ENCODE measurements at places on chromosomes 4 and X.

GRCh38 chr4:185341377-185341776 lies 54.3 kb downstream of the LRP2BP start:
- H3K27ac ChIP-seq, result no peak overlapping the region
- H3K4me3 ChIP-seq, result no peak overlapping the region
- H3K36me3 ChIP-seq, result peaks cover 4% of the 10 kb centered on the region
- DNase-seq, result no peak

DNA sequence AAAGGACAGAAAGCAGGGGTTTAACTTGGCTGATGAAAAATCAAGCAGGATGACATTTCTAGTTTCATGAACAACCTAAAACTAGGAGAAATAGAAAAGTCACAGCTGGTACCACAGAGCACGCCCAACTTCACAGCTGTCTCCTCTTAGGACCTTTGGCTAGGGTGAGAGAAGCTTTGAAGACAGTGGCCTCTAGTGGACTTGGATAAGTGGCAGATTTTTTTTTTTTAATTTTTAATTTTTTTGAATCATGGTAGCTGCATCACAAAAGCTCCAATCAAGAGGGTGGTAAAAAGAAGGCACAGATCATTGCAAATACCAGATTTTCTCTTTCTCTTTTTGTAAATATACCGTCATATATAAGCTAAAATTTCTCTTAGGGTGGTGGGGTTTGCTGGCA lies 20.2 kb upstream of the MAP3K15 start:
- DNase-seq, result no peak
- H3K4me3 ChIP-seq, result no peak overlapping the region
- no peaks in the 10 kb centered on the region for H3K4me1 ChIP-seq
- H3K27me3 ChIP-seq, result no peaks in the 10 kb centered on the region

GRCh38 chr4:182113779-182114178 lies 129.4 kb upstream of the TENM3 start:
- no peak overlapping the region for H3K4me3 ChIP-seq
- H3K4me1 ChIP-seq, result no peaks in the 10 kb centered on the region
- H3K27me3 ChIP-seq, result no peaks in the 10 kb centered on the region
- no peak for DNase-seq
- no peak overlapping the region for H3K27ac ChIP-seq
- H3K36me3 ChIP-seq, result no peaks in the 10 kb centered on the region

DNA sequence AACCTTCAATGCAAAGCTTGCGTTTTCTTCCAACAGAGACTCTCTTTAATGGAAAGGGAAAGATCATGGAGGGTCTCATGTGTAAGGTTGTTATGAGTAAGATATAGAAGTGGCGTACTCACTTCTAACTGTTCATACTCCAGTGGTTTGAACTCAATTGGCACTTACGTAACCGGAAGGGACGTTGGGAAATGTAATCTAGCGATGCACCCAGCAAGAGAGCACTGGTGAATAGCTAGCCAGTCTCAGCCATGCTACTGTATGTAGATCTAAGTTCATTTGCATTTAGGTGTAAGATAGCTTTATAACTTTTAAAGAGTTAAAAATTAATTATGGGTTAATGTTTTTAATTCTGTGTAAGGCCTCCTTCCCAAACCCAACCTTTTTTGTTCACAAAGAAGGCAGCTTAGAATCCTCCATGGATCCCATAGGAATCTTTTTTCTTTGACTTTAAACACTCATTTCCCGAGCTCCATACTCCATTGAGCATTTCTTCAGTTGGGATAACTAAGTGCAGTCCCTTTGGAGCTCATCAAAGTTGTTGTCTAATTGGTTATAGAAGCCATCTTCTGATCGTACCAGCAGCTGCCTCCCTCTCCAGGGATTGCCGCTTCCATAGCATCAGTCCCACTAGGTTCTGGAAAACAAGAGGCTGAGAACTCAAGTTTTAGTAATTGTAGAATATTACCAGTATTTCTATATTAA lies 191.1 kb downstream of the RAPGEF2 start:
- H3K36me3 ChIP-seq, result no peaks in the 10 kb centered on the region
- no peak overlapping the region for H3K4me3 ChIP-seq
- no peaks in the 10 kb centered on the region for H3K27me3 ChIP-seq

DNA sequence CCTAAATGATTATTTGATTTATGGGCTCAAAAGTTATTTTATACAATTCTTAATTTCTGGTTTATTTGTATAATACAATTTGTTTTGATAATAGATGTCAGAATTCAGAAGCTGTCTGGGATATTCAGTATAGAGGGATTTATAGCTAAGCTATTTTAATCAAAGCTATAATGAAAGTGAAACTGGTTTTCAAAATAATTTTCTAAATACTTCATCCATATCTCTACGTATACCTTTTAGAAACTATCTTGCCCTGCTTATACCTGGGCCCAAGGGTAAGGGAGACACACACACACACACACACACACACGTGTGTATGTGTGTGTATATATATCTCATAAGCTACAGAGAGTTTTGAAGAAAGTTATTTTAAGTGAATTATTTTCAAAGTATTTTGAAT lies 2.9 kb downstream of the TMEM131L start:
- H3K4me1 ChIP-seq, result peaks cover 51% of the 10 kb centered on the region
- peak overlapping the region; percentile 89 for H3K27ac ChIP-seq
- H3K4me3 ChIP-seq, result peak overlapping the region; percentile 98
- H3K36me3 ChIP-seq, result peaks cover 12% of the 10 kb centered on the region

- H3K4me3 ChIP-seq, result no peak overlapping the region
- peaks cover 8% of the 10 kb centered on the region for H3K4me1 ChIP-seq
- no peaks in the 10 kb centered on the region for H3K27me3 ChIP-seq
- H3K27ac ChIP-seq, result no peak overlapping the region
These were observed 2.8 kb upstream of the CHIC2 start for GRCh38 chr4:54067166-54067565.

GRCh38 chr4:2630556-2631273 lies 94.3 kb downstream of the FAM193A start:
- no peaks in the 10 kb centered on the region for H3K27me3 ChIP-seq
- no peak for DNase-seq

DNA sequence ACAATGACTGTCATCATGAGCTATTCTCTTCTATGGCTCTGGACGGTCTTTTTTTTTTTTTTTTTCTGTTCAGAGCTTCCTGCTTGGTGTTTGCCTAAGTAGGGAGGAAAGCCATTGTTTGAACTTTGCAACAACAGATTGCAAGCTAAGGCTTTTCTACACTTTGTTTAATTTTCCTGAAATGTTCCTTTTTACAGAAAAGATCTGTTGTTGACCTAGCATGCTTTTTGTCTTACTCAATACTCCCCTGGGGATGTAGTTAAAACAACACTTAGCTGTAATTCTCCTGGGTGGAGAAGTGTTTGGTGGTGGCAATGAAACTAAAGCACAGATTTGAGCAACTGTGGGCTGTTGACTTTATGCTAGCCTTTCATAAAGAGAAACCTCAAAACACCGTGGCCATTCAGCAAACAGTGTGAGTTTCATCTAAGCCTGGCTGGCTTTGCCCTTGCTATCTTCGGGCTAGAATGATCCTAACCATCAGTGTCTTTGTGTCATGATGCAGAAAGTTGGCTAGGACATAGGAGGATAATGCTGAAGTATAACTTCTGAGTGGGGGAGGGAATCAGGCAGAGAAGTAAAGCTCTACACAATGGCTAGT lies 110.5 kb downstream of the ANXA3 start:
- no peak overlapping the region for H3K27ac ChIP-seq
- H3K4me3 ChIP-seq, result no peak overlapping the region
- DNase-seq, result no peak
- no peaks in the 10 kb centered on the region for H3K36me3 ChIP-seq
- H3K4me1 ChIP-seq, result peaks cover 11% of the 10 kb centered on the region

DNA sequence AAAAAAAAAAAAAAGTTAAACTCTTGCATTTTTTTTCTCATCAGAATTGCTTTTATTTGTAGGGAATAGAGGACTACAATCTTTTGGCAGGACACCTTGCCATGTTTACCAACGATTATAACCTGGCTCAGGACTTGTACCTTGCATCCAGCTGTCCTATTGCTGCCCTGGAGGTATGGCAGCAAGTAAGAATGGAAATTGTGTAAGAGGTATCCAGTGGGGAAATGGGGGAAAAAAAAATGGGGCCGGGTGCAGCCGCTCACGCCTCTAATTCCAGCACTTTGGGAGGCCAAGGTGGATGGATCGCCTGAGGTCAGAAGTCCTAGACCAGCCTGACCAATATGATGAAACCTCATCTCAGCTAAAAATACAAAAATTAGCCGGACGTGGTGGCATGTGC lies 49.8 kb downstream of the WDR19 start:
- no peaks in the 10 kb centered on the region for H3K36me3 ChIP-seq
- H3K27ac ChIP-seq, result no peak overlapping the region
- DNase-seq, result no peak
- H3K4me3 ChIP-seq, result no peak overlapping the region

- peaks cover 23% of the 10 kb centered on the region for H3K36me3 ChIP-seq
- peak overlapping the region; percentile 98 for H3K4me3 ChIP-seq
- no peak for DNase-seq
- no peaks in the 10 kb centered on the region for H3K27me3 ChIP-seq
- H3K4me1 ChIP-seq, result peaks cover 35% of the 10 kb centered on the region
These were observed 1.2 kb upstream of the TMSB4X start for GRCh38 chrX:12973561-12974304.

DNA sequence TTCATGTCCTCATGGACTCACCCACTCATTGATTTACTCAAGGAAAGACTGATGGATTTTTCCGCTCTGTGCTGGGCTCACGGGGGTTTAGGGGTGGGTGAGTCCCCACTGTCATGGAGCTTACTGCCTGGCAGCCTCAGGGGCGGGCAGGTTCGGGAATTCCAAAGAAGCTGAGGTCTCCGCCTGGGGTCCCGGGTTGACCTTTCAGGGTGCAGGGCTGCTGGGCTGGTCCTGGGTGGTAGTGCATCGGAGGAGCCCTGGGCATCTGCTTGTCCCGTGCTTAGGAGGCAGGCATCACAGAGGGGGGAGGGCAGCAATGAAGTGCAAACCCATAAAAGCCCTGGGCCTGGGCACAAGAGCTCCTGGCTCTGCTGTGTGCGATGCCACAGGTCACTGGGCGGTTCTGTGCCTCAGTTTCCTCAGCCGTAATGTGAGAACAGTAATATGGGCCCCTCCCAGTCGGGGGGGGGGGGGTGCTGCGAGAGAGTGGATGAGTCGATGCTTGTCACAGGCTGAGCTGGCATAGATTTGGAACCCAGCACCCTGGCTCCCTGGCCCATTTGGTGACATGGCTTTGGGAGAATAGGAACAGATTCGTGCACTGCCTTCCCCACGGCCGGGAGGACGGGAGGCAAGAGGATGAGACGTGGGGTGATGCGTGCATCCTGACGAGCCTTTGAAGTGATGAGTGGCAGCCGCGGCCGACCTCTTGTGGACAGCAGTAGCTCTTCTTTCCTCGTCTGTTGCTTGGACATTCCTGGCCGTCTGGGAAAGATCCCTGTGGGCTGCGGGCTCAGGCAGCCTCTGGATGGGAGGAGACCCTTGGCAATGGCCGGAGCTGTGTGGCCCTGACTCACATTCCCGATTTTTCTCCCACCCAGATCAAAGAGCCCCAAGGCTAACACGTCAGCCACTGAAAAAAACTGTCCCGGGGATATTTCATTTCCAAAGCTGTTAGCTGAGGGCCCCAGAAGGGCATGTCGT lies 42.0 kb downstream of the PSAPL1 start:
- no peaks in the 10 kb centered on the region for H3K4me1 ChIP-seq
- H3K27me3 ChIP-seq, result peaks cover 4% of the 10 kb centered on the region
- no peak for DNase-seq
- H3K27ac ChIP-seq, result no peak overlapping the region

GRCh38 chr4:167177925-167178324 lies 56.4 kb downstream of the SPOCK3 start:
- no peaks in the 10 kb centered on the region for H3K27me3 ChIP-seq
- no peaks in the 10 kb centered on the region for H3K4me1 ChIP-seq
- H3K27ac ChIP-seq, result no peak overlapping the region
- H3K36me3 ChIP-seq, result no peaks in the 10 kb centered on the region
- no peak overlapping the region for H3K4me3 ChIP-seq
- no peak for DNase-seq

DNA sequence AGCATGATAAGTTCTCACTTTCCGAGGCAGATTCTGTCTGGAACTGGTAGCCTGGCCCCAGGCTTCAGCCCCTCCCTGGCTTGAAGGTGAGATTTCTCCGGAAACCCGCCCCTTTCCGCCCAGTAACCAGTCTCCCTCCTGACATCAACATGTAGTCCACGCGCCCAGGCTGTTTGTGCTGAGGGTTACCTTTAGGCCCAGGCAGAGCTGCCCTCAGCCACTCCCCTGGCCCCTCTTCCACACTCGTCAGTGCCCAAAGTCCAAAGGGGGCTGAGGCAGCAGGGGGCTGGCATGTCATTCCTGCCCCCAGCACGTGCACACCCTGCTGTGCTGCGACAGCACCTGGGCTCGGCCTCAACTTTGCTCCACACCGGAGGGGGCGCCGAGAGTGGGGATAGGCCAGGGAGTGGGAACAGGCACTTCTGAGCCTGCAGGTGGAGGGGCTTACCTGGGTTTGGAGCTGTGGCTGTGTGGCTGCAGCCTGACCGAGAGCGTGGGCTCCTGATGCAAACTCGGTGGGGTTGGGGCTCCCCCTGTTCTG lies 69.5 kb upstream of the ANK2 start:
- no peaks in the 10 kb centered on the region for H3K36me3 ChIP-seq
- DNase-seq, result no peak
- no peaks in the 10 kb centered on the region for H3K4me1 ChIP-seq
- no peak overlapping the region for H3K4me3 ChIP-seq
- H3K27ac ChIP-seq, result no peak overlapping the region
- no peaks in the 10 kb centered on the region for H3K27me3 ChIP-seq

- H3K36me3 ChIP-seq, result no peaks in the 10 kb centered on the region
- DNase-seq, result no peak
- H3K27me3 ChIP-seq, result no peaks in the 10 kb centered on the region
- H3K27ac ChIP-seq, result peak overlapping the region; percentile 74
- H3K4me3 ChIP-seq, result peak overlapping the region; percentile 96
These were observed 1.5 kb downstream of the SETD7 start for GRCh38 chr4:139554642-139554892.

- H3K36me3 ChIP-seq, result peaks cover 54% of the 10 kb centered on the region
- H3K4me1 ChIP-seq, result peaks cover 15% of the 10 kb centered on the region
- no peak overlapping the region for H3K27ac ChIP-seq
- DNase-seq, result no peak
- H3K27me3 ChIP-seq, result no peaks in the 10 kb centered on the region
These were observed 7.3 kb downstream of the RPS4X start for GRCh38 chrX:72269671-72270251.

GRCh38 chr4:108849611-108850168 lies 86.8 kb upstream of the ETNPPL start:
- no peaks in the 10 kb centered on the region for H3K4me1 ChIP-seq
- DNase-seq, result no peak
- no peaks in the 10 kb centered on the region for H3K36me3 ChIP-seq
- H3K27me3 ChIP-seq, result no peaks in the 10 kb centered on the region

GRCh38 chr4:1512738-1513660 lies 106.8 kb upstream of the NKX1-1 start:
- no peak overlapping the region for H3K4me3 ChIP-seq
- peaks cover 4% of the 10 kb centered on the region for H3K4me1 ChIP-seq
- peak; percentile 78 for DNase-seq
- peaks cover 7% of the 10 kb centered on the region for H3K27me3 ChIP-seq
